ENCODE measurements at places on chromosomes 5 and 9.
A peak's percentile ranks its signal among the peaks of the same experiment; 100 is the strongest.

- DNase-seq: no peak
These were observed 2.2 kb upstream of the CEL start for GRCh38 chr9:133059623-133060022.

GRCh38 chr5:147427521-147428401 is 82.1 kb downstream of the DPYSL3 start:
- no peak for DNase-seq

- DNase-seq: no peak
These were observed 188.4 kb downstream of the SNCAIP start for GRCh38 chr5:122500245-122501088.

GRCh38 chr5:173592050-173592669 is 24.3 kb downstream of the BOD1 start:
- peak; percentile 7 for DNase-seq

DNA sequence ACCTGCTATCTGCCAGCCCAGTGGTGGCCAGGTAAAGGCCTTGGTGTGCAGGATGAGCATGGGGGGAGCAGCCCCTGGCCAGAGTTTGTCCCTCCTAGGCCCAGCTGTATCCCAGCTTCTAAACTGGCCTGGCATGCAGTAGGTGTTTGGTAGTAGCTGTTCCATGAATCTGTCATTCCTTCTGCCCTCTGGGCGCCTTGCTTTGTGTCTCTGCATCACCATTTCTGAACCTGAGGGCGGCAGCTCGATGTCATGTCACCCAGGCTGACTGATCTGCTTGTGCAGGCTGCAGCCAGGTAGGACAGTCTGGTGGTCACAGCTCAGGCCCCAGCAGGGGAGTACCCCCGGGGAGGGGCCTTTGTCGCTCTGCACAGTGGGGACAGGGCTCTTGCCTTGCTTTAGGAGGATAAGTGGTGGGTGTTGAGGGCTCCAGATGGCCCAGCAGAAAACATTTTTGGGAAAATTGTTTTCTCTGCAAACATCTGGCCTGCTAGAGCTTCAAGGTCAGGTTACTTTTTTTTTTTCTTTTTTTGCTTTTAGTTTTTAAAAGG is 4.6 kb upstream of the SUSD3 start:
- DNase-seq: no peak

GRCh38 chr9:93453047-93453914 is at the start of gene FAM120AOS:
Gene FAM120AOS, minus strand, starts transcription at chr9:93453581. Its CDS starts 872 bp downstream, at chr9:93452709.
- peak; percentile 85 for DNase-seq

DNA sequence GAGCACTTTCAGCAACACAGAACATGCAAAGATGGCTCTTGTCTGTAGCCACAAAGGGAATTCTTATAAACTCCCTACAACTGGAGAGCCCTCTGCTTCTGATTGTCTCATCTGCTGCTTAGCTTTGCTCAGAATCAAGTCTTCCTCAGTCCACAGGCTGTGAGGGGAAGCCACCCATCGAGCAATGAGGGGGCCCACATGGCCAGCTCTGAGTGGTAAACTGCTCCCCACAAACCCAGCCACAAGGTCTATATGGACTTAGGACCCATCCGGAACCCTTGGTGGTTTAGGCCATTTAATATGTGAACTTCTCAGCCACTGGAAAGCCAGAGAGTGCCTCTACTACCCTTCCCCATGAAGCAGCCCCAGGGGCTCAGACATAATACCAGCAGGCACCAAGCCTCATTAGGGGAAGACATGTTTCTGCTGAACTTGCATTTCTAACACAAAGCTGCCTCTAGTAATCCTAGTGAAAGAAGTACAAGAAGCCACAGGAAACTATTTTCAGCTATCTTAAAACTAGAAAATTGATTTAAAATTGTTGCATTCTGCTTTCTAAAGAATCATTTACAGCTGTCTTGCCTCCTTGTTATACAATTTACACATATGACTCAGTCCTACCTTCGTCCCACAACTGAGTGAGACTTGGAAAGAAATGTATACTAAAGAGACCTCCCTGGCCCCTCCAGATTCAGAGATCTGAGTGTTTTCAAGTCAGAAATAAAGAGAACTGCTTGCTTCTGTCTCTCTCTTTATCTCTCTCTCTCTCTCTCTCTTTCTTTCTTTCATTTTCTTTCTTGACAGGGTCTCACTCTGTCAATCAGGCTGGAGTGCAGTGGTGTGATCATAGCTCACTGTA is 90.2 kb downstream of the ESM1 start:
- DNase-seq: no peak

DNA sequence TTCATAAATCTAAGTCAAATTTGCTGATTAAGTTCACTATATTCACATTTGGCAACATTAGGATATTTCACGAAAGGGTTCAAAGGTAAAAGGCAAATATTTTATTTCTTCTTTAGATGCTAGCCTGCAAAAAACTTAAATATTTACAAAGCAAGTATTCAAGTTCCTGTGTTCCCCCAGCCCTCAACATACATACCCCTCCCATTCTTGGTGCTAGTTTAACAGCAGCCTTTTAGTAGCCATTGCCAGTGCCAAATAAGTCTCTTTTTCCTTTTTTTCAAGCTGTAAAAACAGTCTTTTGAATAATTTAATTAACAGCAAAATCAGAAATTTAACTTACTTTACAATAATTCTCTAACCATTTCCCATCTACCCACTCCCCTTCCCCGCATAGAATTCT is 288.5 kb upstream of the TMEM161B start:
- DNase-seq: no peak

- DNase-seq: peak; percentile 54
These were observed 5.8 kb upstream of the IFNA1 start for GRCh38 chr9:21434202-21435014.

DNA sequence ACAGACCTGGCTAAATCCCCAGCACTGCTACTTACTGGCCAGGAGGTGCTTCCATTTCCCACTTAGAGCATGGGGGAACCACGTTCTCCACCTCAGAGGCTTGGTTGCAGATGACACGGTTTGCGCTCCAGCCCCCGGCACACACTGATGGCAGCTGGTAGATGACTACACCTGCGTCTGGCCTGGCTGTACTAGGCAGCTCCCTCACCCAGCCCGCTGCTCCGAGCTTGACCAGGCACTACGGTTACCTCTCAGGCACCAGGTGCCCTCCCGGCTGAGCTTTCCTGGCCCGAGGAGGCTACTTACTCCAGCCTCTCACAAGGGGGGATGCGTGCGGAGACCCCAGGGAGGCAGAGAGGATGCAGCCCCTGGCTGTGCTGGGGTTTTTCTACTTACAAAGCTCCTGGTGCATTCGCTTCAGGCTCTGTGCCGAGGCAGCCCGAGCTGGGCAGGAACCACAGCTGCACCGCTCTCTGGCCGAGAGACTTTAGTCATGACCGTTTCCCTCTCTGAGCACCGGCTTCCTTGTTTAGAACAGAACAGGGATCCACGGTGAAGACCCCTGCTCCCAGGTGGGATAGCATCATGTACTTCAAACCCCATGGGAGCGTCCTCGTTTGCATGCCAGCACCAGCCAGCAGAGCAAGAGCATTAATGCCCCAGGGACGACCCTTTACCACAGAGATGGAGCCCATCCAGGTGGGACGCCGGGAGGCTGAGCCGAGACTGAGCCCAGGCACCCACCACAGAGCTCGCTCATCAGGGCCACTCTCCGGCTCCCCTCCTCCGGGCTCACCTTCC is 7.6 kb upstream of the GBGT1 start:
- DNase-seq: no peak

DNA sequence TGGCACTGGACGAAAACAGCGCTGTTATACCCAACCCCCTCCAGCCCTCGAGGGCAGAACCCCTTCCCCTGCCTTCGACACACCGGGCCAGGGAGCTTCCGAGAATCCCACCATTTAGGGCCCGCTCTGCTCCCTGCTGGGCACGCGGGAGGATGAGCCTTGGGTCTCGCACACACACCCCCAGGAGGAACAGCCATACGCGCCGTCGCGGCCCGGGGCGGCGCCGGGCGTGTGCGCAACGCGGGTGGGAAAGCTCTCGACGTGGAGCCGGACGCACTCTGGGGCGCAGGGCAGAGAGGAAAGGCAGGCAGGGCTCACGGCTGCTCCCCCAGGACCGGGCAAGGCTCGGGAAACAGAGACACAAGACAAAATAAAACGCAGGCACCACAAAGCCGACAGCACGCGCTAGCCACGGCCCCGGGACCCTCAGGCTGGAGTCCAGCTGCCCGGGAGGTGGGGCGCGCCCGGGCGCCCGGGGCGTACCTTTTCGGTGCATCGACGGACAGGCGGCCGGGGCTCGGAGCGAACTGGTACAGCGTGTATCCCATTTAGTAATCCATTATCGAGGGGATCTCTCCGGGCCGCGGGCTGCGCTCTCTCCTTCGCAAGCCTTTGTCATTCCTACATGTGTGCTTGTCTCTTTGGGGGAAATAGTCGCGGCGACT is 789 bp downstream of the SEMA6A start:
- DNase-seq: no peak

DNA sequence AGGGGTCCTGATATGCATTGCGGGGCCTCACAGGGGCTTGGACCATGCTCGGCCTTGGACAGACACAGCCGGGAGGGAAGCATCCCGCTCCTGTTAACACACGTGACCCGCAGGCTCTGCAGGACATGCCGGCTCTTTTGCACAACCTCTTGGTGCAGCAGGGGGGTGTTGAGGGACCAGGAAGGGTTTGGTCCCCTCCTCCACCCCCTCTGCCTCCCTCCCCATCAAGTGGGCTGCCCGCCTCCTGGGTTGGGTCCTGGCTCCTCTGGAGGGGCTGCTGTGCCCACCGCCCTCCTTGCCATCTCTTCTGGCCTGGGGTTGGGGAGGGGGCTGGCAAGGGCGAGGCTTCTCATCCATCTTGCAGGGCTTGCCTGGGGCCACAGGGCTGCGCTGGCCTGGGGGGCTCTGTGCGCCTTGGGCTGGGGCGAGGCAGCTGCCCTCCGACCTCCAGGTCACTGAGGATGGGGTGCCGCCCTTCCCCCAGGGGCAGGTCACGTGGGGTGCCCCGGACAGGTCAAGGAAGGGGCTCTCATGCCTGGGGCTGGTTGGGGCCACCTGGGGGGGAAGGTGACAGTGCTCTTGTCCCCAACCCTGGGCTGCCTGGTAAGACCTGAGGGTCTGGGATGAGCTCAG is 16.8 kb upstream of the SLC9A3 start:
- DNase-seq: no peak

DNA sequence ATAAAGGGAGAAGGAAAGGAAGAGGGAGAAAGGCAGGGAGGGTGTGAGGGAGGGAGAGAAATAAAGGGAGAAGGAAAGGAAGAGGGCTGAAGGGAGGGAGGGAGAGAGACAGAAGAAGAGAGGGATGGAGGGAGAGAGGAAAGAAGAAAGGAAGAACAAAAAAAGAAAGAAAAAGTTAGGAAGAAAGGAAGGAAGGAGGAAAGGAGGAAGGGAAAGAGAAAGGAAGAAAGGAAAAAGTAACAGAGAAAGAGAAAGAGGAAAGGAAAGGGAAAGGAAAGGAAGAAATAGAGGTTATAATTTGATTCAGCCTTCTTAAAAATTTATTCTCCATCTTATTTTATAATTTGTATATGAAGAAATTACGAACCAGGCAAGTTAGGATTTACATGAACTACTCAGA is 836.6 kb upstream of the C9orf72 start:
- DNase-seq: no peak

GRCh38 chr9:89458768-89459496 is 39.0 kb downstream of the SEMA4D start:
- DNase-seq: no peak

DNA sequence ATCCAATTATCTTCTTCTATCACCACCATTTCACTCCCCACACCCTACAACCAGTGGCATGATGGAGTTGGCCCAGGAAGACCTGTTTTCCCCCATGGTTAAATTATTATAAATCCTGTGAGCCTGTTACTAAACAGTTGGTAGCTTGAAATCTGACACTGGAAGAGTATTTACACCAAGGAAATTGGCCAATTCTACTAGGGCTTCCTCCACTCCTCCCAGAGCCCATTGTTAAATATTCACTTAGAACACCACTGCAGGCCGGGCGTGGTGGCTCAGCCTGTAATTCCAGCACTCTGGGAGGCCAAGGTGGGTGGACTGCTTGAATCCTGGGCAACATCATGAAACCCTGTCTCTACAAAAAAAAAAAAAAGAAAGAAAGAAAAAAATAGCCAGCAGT is 32.4 kb upstream of the CKS2 start:
- DNase-seq: no peak

GRCh38 chr5:175711031-175711430 is 53.2 kb downstream of the HRH2 start:
- no peak for DNase-seq

GRCh38 chr9:131807144-131807983 is 67.5 kb upstream of the RAPGEF1 start:
- no peak for DNase-seq

DNA sequence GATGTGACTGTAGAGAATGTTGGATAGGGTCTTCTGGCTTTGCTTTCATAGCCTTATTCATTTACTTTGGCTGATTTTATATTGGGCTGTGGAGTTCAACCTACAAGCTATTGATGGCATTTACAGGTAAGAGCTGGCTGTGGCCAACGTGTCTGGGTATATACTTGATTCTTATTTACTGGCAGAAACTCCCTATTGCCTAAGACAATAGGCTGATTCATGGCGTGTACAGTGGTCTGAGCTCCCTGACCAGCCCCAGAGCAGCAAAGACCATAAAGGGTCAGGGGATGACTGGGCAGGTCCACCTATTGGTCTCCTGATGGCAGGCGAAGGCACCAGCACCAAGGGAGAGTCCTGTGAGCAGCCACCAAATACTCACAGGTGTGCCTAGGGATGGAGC is 190.2 kb upstream of the DMRTA1 start:
- DNase-seq: no peak

DNA sequence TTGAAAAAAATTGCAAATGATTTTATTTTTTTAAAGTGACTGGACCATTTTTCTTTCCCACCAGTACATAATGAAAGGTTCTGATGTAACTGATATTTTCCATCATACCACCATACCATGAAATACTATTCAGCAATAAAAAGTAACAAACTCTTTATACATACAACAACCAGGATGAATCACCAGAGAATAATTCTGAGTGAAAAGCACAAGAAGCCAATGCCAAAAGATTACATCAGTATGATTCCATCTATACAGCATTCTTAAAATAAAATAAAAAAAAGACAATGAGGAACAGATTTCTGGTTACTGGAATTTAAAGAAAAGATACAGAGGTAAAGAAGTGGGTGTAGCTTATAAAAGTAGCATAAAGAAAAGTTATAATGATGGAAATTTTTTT is 423.7 kb upstream of the ST8SIA4 start:
- no peak for DNase-seq
